Stimulated activated CD4-positive, alpha-beta T cell treated with anti-CD3 and anti-CD28 coated beads, TNF-alpha, amount 100 ng/mL, for 1 hour (primary cell): ENCODE measurements at places on chromosomes 11 and 22.

- DNase-seq, result no peak
Observed at GRCh38 chr11:15229069-15229468, 114.3 kb downstream of the INSC start.

GRCh38 chr11:134632347-134633119, 220.5 kb upstream of the B3GAT1 start:
- no peak for DNase-seq

- DNase-seq, result no peak
Observed at GRCh38 chr11:33935461-33936456, 43.9 kb upstream of the LMO2 start.

GRCh38 chr11:67498544-67498972, 6.6 kb downstream of the PITPNM1 start:
- no peak for DNase-seq

DNA sequence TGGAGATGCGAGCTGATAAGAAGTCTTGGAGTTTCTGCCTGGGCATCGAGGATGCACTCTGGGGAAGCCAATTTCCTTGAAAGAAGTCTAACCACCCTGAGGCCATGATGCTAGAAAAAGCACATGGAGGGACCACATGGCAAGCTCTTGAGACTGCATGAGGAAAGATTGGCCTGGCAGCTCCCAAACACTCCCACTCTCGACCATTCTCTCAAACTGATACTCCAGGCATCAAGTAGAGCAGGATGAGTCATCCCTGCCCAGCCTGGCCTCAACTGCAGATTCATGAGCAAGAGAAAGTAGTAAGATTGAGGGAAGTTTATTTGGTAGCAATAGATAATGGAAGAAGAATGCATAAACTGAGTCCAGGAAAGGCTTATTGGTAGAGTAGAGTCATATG, 194.3 kb downstream of the KIF18A start:
- no peak for DNase-seq

- no peak for DNase-seq
Observed at GRCh38 chr11:117444711-117445658, 117.3 kb downstream of the CEP164 start.

DNA sequence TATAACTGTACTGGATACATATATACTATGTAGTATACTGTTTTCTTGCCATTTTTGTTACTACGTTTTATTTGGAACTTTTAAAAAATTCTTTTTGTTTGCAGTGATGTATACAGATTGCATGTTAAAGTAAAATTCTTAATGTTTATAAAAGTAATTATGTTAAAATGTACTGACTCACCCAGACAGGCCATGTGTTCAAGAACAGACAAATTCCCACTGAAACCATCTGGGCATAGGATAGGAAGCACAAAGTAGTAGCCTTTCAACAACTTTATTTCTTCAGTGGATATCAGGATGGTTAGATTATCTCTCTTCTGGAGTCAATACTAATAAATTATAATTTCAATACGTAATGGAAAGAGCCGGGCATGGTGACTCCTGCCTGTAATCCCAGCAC, 19.8 kb downstream of the PRMT3 start:
- DNase-seq, result no peak

DNA sequence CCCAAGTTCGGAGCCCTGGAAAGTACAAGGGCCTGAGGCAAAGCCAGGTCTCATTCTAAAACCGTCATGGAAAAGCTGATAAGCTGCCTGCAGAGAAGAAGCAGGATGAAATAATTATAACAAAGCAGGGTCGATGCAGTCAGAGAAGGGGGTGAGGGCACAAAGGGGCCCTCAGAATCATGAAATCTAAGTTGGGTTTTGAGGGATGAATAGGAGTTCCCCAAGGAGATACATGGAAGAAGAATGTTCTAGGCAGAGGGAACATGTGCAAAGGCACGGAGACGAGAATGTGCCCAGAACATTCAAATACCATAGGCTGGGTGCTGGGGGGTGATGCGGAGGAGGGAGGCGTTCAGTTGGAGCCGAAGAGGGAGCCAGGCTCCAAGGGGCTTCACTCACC, 25.0 kb downstream of the IGLL1 start:
- DNase-seq, result no peak

- DNase-seq, result no peak
Observed at GRCh38 chr11:68371171-68372041, 59.0 kb downstream of the LRP5 start.

GRCh38 chr22:41752011-41752970, 48.2 kb upstream of the CCDC134 start:
- no peak for DNase-seq

GRCh38 chr11:69538854-69539253, 57.4 kb downstream of the LINC01488 start:
- DNase-seq, result no peak

- DNase-seq, result no peak
Observed at GRCh38 chr11:134691985-134692384, 279.9 kb upstream of the B3GAT1 start.

DNA sequence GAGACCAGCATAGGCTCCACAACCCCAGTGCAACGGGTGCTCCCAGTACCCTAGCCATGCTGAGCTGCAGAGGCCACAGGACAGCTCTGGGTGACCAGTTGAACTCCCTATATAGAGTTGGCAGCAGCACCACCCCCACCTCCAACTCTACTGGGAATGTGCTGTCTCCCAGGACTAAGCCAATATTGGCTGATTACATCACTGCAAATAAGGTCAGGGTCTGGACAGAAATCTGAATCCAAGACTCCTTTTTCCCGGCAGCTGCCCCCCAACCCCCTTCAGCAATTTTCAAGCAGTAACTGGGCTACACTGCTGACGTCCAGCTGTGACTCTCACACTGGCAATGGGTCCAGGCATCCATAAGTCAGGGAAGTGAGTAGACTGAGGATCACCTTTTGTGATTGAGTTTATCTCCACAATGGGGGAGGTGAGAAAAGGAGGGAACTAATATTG, at the start of gene HPX:
HPX (minus strand) TSS at position 82 of the 453 bp plus-strand sequence; CDS start at position 58, 24 bp downstream.
- no peak for DNase-seq

- DNase-seq, result no peak
Observed at GRCh38 chr11:105867742-105868141, 154.3 kb downstream of the MSANTD4 start.

GRCh38 chr11:83827940-83828554, 541.9 kb upstream of the CCDC90B start:
- DNase-seq, result no peak
